H9 (cell line): ENCODE measurements at places on chromosomes 12 and 14. TPM values are rescaled to one million over a fixed set of nuclear protein-coding genes. Genes with fewer than 3 reads are reported as not detected.

GRCh38 chr12:79661629-79662028, 29.1 kb downstream of the PAWR start:
- no peak for DNase-seq

- DNase-seq: no peak
Measured at GRCh38 chr14:60225265-60225664, 23.8 kb upstream of the PPM1A start.

DNA sequence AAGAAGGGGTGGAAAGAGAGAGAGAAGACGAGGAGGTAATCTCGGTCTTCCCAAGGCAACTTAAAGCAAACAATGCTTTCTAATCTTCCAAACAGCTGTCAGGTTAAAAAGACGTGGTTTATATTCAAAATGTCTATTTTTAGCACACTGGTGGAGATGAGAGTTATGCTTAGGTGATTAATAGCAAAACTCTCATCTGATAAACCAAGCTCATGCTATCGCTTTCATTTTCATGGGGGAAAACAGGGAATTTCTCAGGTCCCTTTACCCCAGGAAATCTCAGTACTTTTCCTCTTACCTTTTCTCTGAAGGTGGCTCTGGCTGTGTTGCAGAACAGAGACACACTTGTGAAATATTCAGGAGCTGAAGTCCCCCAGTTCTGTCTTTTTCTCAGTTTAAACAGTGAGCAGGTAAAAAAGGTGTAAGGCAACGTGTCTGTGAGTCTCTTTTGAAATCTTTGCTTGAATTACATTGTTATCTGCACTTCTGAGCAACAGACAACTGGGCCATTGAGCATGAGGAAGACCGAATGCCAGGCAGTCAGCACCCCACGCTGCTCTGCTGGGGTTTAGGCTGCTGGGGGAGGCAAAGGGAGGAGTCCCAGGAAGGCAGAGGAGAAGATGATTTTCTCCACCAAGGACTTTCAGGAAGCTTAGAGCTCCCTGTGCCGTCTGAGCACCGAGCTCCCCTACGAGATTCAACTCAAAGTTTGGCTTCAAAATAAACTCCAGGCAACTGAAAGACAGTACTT, 759.3 kb downstream of the BCL11B start:
- DNase-seq: no peak

GRCh38 chr12:114976372-114976771, 292.4 kb upstream of the TBX3 start:
- no peak for DNase-seq

DNA sequence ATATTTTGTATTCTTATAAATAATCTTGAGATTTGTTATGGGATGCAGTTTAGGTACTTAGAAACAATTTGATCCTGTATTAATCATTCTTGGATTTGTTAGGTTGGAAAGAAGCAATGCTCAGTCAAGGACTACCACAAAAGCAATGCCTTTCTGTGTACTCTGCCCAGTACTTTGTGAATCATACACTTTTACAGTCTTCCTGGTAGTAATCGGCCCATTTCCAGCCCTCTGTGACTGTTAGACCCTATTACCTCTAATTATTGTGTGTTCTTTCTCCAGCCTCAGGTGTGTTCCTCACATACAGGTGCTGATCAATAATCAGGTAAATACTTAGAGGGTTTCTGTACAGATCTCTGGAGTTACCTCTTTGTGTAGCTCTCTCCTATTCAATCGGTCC, 609.0 kb downstream of the KCNH5 start:
- no peak for DNase-seq

- no peak for DNase-seq
Measured at GRCh38 chr12:40103043-40103442, 2.8 kb downstream of the SLC2A13 start.

- DNase-seq: no peak
Measured at GRCh38 chr12:122195405-122195804, 8.1 kb upstream of the B3GNT4 start.

- DNase-seq: no peak
Measured at GRCh38 chr14:23062002-23062401, 4.7 kb upstream of the CDH24 start.

- no peak for DNase-seq
Measured at GRCh38 chr14:77663293-77663692, 44.5 kb downstream of the ALKBH1 start.

DNA sequence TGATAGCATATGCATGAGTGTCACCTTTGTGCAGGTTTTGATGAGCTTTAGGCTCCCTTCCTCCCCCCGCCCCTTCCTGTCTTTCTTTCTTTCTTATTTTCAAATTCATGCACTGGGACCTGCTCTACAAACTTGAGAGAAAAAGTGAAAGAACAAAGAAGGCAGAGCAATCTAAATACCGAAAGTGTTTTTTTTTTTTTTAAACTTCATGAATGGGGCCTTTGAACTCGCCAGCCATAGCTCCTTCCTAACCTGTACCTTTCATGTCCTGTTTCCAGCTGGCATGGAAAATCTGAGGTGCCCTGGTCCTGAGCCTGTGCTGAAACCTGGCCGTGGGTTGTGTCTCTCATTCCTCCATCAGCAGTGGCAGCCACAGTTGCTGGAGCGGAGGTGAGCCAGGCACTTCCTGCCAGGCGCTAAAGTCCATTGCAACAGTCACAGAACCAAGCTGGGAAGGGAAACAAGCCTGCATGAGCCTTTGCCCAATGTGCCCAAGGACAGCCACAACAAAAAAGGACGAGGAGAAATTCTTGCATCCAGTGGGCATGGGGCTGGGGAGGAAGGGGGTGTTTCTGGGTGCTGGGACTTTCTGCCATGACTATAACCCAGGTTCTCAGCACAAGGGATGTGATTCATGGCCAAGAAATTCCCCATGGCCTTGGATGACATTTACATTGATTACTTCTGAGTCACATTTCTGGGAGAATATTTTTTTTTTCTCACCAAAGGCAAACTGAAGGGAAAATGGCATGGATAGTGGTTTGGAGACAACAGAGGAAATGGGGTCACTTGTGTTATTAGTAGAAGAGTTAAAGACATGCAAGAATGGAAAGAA, 102.7 kb downstream of the TMEM30B start:
- no peak for DNase-seq

- DNase-seq: no peak
Measured at GRCh38 chr12:79187032-79187431, 322.5 kb downstream of the SYT1 start.

KRT7 gene
- total RNA-seq: 8.9 and 10.0 TPM in 2 replicates

KSR2 gene
- 1.3 and 1.4 TPM in 2 replicates for total RNA-seq

KIF5A gene
- total RNA-seq: 17.7 and 18.5 TPM in 2 replicates

DEGS2 gene
- total RNA-seq: 0.59 and 0.72 TPM in 2 replicates

SLC6A15 gene
- total RNA-seq: 12.9 and 16.7 TPM in 2 replicates
